Fibroblast of skin of right quadriceps (primary cell): ENCODE measurements at places on chromosomes 16 and 17.
A peak's percentile ranks its signal among the peaks of the same experiment; 100 is the strongest.

- DNase-seq: no peak
Measured at GRCh38 chr17:73267648-73268537, 6.2 kb upstream of the CPSF4L start.

- no peak for DNase-seq
Measured at GRCh38 chr17:38333635-38334295, 10.0 kb downstream of the GPR179 start.

DNA sequence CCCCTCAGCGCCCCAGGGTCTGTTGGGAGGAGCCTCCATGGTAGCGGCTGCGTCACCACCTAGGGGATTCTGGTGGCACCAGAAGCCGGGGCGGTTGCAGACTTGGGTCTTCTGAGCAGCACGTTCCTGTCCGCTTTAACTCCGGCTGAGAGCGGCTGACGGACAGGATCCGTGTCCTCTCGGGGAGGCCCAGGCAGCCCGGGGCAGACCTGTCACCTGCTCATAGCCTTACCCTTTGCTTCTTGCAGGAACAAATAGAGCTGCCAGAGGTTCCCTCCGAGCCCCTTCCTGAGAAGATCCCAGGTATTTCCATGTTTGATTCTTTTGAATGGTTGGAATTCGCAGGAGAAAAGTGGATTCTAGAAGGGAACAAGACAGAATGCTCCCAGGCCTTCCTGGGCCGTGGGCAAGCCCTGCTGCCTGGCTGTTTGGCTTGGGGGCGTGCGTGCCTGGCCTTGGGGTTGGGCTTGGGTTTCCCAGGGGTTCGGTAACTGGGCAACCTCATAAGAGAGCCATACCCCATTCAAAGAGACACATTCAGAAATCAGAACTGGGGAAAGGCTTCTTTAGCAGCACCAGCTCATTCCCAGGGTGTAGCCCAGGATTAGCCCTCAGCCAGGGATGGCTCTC is 6.6 kb downstream of the CHMP6 start:
- no peak for DNase-seq

- DNase-seq: no peak
Measured at GRCh38 chr16:81163671-81164070, 67.5 kb upstream of the GCSH start.

DNA sequence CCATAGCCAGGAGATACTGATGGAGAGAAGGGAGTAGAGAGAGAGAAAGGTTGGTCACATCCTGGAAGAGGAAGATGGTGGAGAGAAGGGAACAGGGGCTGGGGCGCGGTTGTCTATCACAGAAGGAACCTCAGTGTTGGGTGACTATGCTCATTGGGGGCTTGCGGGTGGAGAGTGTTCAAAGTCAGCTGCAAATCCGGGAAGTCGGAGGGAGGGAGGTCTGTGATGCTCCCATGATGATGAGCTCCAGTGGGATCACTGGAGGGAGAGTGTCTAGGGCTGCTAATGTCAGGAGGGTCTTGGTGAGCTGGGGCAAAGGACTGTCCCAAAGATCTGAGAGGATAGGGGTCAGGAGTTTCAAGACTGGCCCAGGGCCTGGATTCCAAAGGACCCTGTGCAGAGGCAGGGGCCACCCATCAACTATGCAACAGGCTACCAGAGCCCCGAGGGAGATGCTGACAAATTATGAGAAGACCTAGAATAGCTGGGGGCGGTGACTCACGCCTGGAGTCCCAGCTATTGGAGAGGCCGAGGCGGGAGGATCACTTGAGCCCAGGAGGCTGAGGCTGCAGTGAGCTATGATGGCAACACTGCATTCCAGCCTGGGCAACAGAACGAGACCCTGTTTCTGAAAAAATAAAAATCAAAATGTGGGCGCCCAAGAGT is 2.6 kb downstream of the SPDYE4 start:
- DNase-seq: no peak

DNA sequence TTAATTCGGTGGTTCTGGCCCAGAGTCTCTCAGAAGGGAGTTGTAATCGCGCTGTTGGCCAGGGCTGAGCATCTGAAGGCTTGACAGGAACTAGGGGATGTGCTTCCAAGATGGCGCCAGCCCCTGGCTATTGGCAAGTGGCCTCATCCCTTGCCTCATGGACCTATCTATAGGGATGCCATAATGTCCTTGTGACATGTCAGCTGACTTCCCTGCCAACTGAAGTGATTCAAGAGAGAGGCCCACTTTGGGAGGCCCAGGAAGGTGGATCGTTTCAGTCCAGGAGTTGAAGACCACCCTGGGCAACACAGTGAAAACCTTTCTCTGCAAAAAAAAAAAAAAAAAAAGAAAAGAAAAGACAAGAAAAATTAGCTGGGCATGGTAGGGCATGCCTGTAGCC is 15.0 kb upstream of the C16orf87 start:
- DNase-seq: no peak

DNA sequence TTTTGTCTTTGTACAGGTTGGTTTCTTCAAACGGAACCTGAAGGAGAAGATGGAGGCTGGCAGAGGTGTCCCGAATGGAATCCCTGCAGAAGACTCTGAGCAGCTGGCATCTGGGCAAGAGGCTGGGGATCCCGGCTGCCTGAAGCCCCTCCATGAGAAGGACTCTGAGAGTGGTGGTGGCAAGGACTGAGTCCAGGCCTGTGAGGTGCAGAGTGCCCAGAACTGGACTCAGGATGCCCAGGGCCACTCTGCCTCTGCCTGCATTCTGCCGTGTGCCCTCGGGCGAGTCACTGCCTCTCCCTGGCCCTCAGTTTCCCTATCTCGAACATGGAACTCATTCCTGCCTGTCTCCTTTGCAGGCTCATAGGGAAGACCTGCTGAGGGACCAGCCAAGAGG is 4.9 kb downstream of the ZNF768 start:
- DNase-seq: no peak

GRCh38 chr17:4969047-4969550 is 1.5 kb upstream of the SPAG7 start:
- peak; percentile 94 for DNase-seq

DNA sequence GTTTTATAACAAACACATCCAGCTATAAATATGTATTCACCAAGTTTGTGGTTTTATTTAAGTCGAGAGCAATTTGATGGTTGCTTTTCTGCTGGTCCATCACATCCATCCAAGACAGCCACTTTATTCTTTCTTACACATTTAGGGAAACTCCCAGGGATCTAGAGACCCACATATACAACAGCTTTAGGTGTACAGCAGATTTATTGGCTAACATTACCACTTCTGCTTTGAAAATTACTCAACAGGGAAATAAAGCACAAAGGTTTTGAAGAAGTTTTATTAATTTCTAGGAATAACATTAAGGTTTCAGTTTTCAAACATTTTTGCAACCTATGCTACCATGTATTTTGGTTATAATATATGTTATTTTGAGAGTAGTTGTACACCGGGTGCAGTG is 6.9 kb downstream of the ERCC4 start:
- no peak for DNase-seq

DNA sequence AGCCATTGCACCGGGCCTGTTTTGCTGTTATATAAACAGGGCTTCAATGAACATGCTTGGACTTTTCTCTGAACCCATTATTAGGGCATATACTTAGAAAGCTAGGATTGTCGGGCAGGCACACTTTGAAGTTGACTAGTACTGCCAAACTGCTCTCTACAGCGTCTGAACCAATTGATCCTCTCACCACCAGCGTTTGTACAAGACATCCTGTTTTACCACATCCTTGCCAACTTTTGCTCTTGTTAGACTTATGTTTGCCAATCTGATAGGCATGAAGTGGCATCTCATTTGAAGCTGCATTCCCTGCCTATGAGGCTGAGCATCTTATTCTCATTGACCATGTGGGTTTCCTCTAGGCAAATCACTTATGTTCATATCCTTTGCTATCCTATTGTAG is 7.4 kb upstream of the PPP1R9B start:
- DNase-seq: no peak

- no peak for DNase-seq
Measured at GRCh38 chr16:25110387-25110947, 1.1 kb upstream of the LCMT1 start.

- no peak for DNase-seq
Measured at GRCh38 chr17:80253631-80254395, 6.8 kb upstream of the RNF213 start.

DNA sequence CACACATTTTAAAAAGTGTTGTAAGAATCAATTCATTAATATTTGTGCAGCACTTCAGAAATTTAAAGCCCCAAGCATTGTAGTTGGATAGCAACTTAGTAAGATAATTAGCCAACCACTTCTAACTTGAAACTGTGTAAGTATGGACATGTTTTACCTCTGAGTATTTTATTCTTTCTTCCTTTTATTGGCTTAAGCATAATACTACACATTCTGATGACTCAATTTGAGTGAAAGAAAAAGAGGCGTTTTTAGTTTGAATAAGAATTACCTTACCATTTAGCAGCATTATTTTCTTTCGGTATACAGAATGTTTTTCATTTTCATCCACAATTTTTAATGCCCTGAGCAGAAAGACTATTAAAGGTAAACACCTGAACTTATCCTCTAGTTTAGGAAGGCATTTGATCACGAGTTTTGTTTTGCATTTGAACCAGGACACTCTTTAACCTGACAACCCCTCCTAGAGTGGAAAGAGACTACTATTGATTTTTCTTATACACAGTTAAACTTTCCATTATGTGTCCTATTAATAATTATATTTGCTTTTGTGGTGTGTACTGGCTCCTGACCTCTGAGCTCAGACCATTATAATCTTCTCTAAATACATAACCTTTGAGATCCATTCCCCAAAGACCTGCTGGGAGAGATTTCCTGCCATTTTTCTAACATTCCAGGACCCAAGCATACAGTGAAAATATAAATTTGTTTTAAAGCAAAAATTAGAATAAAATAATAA is 9.2 kb downstream of the NACA2 start:
- no peak for DNase-seq

DNA sequence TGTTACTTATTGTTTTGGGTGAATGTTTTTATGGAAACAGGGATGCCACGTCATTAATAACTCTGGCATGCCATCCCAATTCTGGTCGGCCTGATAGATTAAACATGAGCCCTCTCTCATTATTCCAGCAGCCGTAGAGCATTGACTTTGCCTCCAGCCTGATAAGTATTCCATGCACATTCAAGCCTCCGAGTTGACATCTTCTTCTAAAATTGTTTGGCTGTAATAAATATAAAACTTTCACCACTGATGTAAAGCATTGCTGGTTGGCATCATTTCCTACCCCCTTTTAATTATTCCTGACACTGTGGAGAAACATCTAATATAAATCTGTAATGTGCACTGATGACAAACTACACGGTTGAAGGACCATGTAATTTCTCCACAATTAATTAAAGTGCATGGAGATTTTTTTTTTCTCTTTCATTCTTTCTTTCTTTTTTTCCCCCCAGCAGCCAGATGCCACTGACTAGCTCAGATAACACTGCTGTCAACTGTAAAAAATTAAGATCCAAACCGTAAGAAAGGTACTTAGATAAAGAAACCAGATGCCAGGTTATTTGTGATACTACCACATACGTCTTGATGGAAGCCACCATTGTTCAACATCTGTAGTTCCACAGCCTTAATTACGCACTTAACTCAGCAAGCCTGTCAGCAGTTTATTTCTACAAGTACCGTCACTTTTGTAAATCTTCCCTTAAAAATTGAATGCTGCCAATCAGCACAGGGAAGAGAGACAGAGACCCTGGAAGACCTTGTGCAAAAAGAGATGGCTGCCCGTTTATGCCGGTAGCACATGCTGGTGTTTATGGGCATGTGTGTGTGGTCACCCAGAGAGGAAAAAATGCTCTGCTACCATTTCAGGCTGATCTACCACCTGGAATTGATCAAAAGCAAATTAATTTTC is 237.7 kb downstream of the IRX3 start:
- peak; percentile 13 for DNase-seq

DNA sequence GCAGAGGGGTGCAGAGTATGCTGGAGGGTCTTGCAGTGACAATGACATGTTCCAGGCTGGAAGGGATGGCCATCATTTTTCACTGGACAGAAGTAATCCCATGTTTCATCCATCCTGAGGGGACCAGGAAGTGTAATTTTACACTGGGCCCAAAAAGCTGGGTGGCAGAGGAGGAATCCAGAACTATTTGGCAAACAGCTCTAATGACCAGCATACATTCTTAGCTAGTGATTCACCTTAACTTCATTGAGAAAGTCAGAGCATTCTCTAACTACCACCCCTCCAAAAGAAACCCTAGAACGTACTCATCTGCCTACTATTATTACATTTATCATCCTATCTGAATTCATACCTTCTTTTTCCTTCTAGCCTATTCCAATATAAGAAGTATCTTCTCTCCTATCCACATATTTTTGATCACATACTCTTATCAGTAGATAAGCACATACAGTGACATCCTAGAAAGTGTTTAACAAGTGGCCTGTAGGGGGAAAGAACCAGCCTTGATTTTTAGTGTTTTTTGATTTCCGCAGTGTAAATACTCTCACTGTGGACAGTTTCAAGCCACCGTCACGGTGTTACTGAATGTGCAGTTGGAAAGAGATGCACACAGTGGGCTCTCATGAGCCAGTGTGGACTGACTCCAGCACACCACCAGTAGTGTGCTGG is 118.1 kb downstream of the FTO start:
- DNase-seq: peak; percentile 88
